ENCODE measurements at places on chromosomes 7 and 10.

DNA sequence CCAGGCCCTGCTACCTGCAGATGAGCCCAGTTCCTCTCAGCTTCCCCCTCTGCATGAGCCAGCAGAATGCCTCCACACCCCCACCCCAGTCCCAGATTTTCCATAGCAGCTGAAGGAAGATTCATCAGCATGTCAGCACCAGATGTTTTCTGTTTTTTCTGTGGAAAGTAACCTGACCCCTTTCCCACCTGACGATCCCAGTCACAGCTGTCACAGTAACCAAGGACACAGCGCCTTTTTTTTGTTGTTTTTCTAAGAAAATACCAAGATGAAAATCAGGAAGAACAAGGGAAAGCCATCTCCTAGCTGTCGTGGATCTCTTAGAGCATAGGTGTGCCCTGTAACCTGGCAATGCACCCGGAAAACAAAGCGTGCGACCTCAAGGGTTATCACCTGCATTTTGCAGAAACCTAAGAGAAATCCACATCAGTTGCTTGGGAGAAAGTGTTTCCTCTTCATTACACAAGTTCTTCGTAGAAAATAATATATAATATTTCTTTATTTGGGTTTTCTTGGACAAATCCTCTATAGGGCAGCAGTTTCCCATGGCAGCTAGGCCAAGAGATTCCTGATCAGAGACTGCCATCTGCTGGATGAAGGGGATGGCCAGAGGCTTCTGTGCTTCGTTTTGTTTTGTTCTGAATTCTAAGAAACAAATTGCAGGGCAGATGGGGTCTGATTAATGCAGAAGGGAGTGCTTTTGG lies 401.9 kb downstream of the TNS3 start:
- peak; percentile 78 for DNase-seq

DNA sequence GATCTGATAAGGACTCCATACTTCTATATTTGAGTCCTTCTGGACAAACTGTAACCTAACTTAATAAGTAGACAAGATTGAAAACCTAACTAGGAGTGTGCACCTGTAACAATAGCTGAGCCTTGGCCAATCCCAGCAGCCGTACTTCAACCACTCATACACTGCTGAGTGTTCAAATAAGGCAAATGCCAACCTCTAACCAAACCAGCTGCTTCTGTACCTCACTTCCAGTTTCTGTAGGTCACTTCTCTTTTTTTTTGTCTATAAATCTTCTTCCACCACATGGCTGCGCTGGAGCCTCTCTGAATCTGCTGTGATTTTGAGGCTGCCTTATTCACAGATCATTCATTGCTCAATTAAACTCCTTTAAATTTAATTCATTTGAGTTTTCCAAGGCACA lies 753.2 kb downstream of the DNAJB9 start:
- no peak for DNase-seq

- DNase-seq, result peak; percentile 42
Measured at GRCh38 chr10:44946205-44946604, 13.4 kb upstream of the RASSF4 start.

DNA sequence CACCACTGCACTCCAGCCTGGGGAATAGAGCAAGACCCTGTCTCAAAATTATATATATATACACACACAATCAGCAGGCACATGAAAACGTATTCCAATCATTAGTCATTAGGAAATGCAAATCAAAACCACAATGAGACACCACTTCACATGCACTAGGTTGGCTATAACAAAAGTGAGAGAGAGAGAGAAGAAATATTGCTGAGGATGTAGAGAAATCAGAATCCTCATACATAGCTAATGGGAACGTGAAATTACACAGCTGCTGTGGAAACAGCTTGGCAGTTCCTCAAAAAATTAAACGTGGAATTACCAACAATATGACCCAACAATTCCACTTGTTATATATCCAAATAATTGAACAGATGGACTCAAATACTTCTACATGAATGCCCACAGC lies 43.3 kb upstream of the CNNM1 start:
- DNase-seq, result no peak

- no peak for DNase-seq
Measured at GRCh38 chr10:44757551-44758205, 153.5 kb upstream of the TMEM72 start.

DNA sequence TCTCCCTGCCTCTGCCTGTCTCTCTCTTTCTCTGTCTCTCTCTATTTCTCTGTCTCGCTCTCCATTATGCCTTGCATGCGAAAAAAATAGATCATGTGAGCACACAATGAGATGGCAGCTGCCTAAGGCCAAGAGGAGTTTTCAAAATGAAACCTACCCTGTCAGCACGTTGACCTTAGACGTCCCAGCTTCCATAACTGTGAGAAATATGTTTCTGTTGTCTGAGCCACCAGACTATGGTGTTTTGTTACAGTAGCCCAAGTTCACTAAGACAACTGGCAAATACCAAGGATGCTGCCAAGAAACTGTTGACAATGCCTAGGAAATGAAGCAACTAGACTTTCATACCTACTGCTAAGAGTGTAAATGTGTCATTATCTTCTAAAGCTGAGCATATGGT lies 70.6 kb upstream of the PLXDC2 start:
- DNase-seq, result no peak

- no peak for DNase-seq
Measured at GRCh38 chr10:132898391-132899053, 43.8 kb downstream of the CFAP46 start.

DNA sequence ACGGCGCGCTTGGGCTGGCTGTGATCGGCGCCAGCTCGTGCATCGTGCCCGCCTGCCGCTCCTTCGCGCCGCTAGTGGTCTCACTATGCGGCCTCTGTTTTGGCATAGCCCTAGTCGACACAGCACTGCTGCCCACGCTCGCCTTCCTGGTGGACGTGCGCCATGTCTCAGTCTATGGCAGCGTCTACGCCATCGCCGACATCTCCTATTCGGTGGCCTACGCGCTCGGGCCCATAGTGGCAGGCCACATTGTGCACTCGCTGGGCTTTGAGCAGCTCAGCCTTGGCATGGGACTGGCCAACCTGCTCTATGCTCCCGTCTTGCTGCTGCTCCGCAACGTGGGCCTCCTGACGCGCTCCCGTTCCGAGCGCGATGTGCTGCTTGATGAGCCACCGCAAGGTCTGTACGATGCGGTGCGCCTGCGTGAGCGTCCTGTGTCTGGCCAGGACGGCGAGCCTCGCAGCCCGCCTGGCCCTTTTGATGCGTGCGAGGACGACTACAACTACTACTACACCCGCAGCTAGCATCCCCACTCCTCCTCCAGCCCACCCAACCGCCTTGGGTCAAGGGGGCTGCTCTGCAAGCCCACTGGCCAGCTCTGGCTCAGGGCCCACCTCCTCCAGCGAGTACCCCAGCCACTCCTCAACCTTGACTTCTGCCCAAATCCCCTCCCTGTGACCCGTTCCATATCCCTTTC lies 1.9 kb downstream of the SLC18A3 start:
- DNase-seq, result no peak

- DNase-seq, result no peak
Measured at GRCh38 chr7:4818000-4818794, 42.8 kb downstream of the AP5Z1 start.

DNA sequence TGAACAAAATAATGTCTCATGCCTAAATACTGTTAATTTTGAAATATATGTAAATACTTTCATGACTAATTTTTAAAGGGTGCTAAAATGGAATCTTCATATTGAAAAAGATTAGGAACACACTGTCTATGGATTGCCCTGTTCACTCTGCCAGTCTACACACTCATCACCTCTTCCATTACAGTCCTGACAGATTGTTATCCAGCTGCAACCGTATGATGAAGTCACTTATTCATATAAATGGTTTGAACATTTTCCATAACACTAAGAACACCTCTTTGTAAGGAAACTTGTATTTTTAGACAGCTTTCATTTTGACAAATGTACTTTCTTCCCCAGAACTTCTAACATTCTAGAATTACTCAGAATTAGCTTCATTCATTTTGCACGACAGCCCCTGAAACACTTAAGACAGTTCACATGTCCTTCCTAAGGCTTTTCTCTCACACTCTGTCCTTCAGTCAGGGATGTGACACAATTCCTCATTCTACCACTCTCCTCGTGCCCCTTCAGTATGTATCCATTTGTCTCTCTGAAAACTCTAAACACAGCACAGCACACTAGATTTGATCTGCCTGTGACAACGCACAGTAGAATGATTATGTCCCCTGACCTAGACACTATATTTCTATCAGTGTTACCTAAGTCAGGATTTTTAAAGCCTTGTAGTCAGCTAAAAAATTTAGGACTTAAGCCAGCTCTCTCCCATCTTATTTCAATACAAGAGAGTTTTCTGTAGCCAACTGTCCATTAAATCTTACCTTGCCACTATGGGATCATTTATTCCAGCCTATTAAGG lies 71.9 kb downstream of the ORC5 start:
- no peak for DNase-seq

DNA sequence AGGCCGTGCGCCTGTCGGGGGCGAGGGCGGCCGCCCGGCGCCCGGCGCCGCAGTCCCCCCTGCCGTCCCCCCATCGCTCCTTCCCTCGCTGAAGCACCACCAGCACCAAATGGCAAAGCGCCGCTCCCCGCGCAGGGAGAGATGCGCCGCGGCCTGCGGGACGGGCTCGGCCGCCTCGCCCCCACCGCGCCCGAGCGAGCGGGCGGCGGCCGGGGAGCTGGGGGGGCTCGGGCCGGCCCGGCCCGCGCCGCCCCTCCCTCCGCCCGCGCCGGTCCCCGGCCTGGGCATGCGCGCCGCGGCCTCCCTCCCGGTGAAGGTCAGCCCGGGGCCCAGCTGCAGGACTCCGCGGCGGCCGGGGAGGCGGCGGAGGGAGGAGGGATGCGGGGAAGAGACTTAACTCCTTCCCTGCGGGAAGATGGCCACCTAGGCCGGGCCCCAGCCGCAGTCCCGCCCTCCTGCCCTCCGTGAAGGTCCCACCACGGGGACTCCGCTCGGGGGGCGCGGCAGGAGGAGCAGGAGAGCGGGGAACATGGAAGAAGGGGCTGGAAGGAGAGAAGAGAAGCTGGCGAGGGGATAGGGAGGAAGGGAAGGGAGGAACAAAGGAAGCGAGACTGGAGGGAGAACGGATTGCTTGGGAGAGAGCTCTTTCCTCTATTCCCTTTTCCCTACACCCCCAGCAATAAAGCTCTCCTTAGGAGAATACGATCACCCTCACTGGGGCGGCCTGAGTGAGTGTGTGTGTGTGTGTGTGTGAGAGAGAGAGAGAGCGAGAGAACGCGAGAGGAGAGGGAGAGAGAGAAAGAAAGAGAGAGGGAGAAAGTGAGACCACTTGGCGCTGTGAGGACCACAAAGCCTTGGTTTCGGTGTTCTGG lies 3.4 kb upstream of the SMARCD3 start:
- peak; percentile 87 for DNase-seq

- DNase-seq, result no peak
Measured at GRCh38 chr7:142405122-142405765, 147.4 kb upstream of the PRSS58 start.

GRCh38 chr10:131641231-131641630 lies 259.6 kb upstream of the PPP2R2D start:
- no peak for DNase-seq

GRCh38 chr7:11336432-11336831 lies 362.8 kb downstream of the PHF14 start:
- DNase-seq, result no peak

DNA sequence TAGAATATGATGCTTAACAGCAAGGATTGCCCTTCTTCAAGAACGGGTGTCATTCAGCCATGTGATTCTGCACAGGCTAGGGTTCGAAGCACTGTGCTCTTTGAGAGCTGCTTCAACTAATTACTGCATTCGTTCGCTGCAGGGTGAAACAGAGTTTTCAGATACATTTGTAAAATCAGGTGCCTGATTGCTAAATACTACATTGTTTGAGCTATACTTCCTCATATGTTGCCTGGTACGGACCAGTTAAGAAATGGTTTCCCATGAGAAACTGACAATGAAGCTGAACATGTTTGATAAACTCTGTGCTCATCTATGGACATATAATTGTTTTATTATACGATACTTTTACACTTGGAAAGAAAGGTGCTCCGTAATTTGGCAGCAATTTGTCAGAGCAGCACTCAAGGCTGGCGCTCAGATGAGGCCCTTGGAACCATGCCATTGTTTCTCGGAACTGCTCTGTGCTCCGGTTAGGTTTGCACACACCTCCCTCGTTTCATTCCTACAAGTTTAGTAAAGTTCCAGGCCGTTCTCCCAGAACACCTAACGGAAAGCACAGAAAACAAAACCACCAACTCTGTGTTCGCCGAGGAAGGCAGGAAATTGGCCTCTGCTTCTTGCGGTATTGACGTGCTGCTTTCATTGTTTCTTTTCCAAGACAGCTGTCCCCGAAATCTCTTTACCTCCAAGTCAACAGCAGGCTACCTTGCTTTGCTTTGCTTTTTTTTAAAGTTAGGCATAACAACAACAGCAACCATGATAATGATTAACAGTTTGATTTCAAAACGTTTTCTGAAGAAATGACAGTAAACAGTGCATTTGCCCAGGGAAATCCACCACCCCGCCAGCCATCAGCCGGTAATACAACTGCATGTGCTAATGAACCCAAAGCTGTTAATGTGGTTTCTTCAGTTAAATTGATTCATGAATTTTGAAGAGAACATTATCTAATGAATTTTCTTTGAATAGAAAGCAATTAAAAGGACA lies 206.9 kb downstream of the EBF3 start:
- DNase-seq, result peak; percentile 2

DNA sequence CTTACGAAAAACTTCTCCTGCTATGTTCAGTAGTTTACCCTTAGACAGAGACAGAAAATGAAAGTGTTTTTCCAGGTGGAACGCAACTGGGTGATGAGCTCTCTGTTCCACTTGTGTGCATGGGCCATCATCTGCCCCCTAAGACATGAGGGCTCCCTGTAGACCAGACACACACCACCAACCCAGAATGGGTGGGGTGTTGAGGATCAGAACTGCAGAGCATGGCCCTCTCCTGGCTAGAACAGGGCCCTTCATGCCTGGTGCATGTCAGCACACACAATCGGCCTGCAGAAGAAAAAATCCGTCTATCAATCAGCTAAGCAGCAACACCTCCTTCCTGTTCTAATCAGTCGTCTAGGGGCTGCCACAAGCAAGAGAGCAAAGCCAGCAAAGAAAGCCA lies 186.2 kb upstream of the INHBA start:
- no peak for DNase-seq

Data from ACHN (cell line).